Activated CD4-positive, CD25-positive, alpha-beta regulatory T cell (primary cell): ENCODE measurements at places on chromosomes 6 and 20.

- DNase-seq: no peak
Measured at GRCh38 chr20:38725148-38725901, 1.0 kb downstream of the SLC32A1 start.

DNA sequence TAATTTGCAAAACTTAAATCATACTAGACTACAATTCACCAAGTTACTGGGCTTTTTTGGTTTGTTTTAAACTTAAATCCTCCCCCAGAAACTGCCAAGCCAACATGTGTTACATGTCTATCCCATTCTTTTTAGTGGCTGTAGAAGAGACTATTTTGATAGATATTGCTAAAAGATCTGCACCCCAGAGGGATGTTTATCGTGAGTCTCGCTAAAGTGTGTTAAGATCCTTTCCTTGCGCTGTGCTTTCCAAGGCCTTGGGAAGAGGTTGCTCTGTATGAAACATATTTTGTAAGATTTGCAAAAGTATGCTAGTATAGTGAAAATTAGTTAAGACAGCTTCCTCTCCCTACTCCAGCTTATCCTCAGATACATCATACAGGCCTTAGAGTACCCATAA lies 63.0 kb downstream of the GPX5 start:
- no peak for DNase-seq

DNA sequence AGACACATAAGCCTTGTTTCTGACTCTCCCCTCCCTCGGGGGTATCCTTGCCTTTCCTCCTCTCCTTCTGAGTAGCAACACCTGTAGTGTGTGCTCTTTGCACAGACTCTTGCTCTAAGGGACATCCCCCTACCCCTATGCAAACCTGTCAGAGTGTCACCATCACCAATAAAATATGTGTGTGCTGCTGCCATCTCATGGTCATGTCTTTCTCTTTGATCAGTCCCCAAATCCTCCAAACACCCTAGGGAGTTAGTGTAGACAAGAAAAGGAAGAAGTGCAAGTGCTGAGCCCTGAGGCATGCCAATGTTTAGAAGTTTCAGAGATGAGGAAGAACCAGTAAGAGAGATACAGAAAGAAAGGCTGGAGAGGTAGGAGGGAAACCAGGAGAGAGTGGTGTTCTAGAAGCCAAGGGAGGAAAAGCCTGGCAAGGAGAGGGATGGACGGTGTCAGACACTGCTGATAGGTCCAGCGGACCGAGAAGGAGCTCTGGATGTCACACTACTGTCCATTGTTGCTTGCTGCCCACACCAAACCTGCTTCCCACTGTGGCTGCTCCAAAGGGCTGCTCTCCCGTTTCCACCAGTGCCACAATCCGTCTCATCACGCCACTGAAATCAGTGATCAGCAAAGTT lies 16.4 kb downstream of the TRMT6 start:
- no peak for DNase-seq

- no peak for DNase-seq
Measured at GRCh38 chr6:125503181-125503580, 201.4 kb upstream of the HDDC2 start.

DNA sequence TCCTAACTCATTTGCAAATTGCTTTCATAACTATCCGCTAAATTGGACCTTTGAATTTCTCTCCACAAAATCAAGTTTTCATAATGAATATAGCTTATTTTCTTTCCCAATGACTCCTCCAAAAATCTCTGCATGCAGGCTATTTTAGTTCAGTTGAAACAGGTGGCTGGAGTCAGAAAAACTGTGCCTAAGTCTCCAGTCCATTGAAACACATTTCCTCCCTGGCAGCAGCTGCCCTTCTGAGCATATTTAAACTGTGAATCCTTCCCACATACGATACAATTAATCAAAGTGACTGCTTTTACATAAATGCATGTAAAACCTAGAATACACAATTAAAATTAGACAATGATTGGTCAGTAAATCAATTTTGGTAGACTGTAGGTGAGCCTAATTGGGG lies 344.6 kb upstream of the MARCKS start:
- DNase-seq: no peak

DNA sequence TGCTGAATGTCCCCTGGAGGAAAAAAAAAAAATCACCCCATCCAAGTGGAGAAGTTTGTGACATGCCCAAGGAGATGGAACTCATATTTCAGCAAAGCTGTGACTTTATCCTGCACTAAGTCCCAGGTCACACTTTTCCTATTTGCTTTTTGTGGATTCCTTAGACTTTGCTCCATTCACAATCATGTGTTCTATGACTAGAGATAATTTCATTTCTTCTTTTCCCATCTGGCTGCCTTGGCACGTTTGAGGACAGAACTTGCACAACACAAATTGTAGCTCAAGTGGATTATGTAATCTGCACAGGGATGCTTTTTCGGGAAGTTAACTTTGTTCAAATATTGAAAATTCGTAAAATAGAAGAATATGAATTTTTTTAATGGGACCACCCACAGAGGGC lies 100.7 kb upstream of the PTPN1 start:
- no peak for DNase-seq

- DNase-seq: no peak
Measured at GRCh38 chr20:49267327-49267726, 10.5 kb downstream of the ZNFX1 start.

DNA sequence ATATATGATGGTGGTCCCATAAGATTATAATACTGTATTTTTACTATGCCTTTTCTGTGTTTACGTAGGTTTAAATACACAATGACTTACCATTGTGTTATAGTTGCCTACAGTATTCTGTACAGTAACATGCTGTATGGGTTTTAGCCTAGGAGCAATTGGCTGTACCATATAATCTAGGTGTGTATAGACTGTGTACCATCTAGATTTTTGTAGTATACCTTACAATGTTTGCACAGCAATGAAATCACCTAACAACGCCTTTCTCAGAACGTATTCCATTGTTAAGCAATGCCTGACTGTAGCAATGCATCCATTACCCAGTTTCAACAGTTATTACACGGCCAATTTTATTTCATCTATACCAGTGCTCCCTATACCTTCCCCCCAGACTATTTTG lies 10.7 kb downstream of the MACROD2 start:
- DNase-seq: no peak

DNA sequence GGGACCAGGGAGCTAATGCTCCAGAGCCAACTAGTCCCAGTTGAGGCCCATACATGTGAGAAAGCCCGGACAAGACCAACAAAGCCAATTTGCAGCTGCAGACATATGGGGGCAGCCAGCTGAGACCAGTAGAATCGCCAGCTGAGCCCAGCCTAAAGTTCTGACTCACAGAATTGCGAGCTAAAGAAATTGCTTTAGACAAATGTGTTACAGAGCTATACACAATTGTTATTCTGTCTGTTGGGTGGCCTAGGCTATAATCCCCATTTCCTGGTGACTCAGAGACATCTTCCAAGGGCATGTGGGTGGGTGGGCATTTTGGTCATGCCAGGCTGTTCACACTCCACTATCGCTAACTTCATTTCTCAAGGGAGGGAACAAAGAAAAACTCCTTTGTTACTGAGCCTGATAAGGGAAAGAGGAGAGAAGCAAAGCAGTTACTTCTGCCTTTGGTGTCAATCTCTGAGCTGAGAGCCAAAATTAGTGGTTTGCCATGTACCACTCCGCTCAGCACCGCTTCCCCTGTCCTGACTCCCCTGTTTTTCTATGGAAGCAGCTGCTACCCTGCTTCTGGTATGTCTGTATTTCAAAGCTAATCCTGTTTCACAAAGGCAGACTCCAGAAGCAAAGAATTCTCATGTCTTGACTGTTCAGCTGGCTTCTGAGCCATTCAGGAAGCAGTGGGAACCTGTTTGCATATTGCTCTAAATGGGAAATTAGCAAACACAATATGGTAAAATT lies 26.1 kb downstream of the SCP2D1 start:
- DNase-seq: no peak

DNA sequence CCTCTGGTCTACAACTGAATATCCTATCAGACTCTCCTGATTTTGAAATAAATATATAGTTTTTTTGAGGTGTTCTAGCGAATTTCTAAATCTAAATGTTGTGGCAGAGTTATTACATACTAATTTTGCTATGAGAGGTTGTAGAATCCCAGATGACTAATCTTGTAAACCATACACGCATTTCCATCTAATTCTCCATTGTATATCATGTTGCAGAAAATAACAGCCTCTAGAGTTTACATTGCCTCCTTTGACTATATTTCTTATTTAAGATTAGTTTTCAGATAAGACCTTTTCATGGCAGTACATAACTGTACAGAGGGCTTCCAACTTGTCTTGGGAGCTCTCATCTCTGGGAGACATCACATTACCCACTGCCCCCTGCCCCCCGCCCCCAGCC lies 22.9 kb downstream of the PTPN1 start:
- no peak for DNase-seq

- no peak for DNase-seq
Measured at GRCh38 chr6:35065870-35066269, 75.3 kb downstream of the TCP11 start.

- no peak for DNase-seq
Measured at GRCh38 chr20:21004386-21005076, 101.6 kb downstream of the LINC00237 start.

- no peak for DNase-seq
Measured at GRCh38 chr6:93087606-93088005, 331.8 kb downstream of the EPHA7 start.

DNA sequence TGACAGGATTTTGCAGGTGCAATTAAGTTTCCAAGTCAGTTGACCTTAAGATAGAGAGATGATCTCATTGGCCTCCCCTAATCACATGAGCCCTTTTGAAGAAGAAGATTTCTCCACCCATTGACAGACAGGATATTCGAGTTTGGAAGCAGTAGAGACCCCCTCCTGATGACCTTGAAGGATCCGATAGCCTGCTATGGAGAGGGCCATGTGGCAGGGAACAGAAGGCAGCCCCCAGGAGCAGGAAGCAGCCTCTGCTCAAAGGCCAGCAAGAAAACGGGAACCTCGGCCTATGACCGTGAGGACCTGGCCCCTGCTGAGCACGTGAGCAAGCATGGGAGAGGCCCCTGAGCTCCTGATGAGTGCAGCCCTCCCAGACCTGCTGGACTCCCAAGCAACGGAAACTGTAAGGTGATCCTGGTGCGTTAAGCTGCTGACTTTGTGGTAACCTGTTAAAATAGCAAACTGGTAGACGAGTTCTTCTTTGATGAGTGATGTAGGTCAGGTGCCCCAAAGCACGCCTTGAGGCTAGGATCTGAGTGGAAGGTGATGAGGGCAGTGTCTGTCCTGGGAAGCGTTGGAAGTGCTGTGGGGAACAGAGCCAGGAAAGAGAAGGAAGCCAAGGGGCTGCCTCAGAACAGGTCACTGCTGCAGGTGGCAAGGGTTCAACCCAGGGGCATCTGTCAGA lies 18.5 kb upstream of the TUBB2A start:
- no peak for DNase-seq
